Kidney capillary endothelial cell (primary cell): ENCODE measurements at places on chromosomes 3 and 15.

GRCh38 chr3:17972476-17972875 is 230.0 kb upstream of the TBC1D5 start:
- no peak for DNase-seq

DNA sequence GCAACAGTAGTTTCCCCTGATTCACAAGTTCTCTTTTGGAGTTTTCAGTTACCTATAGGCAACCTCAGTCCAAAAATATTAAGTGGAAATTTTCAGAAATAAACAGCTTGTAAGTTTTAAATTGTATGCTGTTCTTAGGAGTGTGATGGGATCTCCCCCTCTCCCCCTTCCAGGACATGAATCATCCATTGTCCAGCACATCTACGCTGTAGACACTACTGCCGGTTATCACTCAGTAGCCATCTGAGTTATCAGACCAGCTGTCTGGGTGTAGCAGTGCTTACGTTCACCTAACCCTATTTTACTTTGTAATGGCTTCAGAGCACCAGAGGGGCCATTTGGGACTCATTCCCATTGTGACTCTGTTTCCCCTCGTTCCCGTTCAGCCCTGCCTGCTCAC is 96.7 kb upstream of the PLXNA1 start:
- peak; percentile 66 for DNase-seq

- no peak for DNase-seq
Observed at GRCh38 chr3:96101006-96101560, 713.3 kb upstream of the EPHA6 start.

DNA sequence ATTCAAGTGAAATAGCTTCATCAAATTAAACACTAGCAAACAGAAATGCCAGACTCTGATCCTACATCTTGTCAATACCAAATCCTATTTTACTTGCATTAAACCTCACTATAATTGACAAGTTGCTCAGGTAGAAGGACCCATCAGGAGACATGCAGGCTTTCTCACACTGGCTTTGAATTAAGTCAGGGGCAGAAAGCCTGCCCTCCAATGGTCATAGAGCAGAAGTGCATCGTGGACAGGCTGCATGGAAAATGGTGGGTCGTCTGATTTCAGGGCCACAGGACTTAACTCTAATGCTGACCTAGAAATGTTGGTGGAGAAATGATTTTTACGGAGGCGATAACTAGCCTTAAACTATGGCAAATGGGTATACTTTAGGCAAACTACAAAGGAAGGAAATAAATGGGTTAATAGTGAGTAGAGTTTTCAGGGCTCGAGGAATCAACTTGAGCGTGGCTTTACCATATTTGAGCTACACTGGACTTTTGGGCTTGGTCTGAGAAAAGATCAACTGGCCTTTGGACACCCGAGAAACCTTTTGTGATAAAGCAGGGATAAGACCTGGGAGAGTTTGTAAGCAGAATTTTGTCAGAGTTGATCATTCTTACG is 283.9 kb downstream of the GRM7 start:
- peak; percentile 4 for DNase-seq

- no peak for DNase-seq
Observed at GRCh38 chr3:146476094-146476740, 6.9 kb upstream of the PLSCR2 start.
